PC-3 (cell line): ENCODE measurements at places on chromosomes 12 and 14. TPM values are rescaled to one million over a fixed set of nuclear protein-coding genes. Genes with fewer than 3 reads are reported as not detected.

DNA sequence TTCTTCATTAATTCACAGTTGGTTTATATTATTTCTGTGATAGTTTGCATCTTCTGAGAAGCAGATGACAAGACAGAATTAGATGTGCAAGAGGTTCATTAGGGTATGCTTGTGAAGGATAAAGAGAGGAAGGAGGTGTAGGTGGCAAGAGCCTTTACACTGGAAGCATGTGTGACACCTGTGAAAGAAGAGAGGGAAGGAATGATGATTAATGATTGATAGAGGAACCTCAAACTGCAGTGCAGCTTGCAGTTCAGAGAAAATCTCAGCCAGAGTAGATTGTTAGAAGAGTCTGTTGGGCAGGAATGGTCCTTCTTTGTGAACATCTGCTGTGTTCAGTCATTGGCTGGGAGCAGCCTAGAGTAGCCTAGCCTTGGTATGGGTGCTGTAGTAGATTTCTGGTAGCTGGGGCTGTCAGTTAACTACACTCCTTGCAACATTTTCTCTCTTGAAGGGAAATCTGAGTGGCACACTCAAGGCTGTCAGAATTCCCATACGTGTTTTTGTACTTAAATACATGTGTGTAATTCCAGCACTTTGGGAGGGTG is 9.0 kb downstream of the RCOR1 start:
- DNase-seq, result no peak

DNA sequence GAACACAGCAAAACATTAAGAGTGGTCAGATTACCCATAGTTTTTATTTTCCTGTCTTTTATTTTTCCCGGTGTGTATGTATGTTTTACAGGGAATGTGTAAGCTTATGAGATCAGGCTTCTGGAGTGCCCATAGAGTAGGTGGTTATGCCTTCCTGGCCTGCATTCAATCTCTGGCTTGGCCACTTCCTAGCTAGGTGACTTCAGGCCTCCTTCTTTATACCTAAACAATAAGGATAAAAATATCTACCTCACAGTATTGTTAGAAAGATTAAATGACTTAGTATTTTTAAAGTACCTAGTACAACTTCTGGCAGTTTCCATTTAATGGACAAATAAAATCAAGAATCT is 42.4 kb downstream of the ITPR2 start:
- DNase-seq, result peak; percentile 47

- no peak for DNase-seq
Observed at GRCh38 chr14:61502459-61503093, 181.2 kb downstream of the PRKCH start.

DNA sequence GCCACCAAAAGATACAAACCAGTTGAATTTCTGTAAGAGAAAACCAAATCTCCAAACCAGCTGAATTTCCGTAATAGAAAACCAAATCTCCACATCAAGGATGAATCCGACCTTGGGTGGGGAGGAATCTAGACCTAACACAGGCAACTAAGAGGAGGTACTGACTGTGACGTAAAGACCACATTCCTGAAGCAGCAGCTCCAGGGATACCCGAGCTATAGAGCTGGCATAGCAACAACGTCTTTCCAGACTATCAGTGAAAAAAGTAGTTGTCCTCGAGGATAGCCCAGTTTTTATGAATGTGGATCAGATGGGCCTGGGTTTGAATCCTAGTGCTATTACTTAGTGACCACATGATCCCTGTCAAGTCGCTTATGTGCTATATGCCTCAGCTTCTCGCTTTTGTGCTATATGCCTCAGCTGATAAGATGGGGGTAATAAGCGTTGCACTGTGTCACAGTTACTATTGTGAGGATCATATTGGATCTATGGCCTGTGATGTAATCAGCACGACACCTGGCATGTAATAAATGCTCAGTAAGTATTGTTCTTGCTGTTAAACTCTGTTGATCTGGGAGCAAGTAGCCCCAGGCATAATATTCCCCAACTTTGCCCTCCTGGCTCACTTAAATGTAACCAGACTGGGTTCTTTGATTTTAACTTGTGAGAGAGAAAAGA is 113.8 kb downstream of the EGLN3 start:
- DNase-seq, result no peak

- DNase-seq, result peak; percentile 84
Observed at GRCh38 chr14:88013750-88014349, 8.9 kb downstream of the GPR65 start.

GRCh38 chr14:89351516-89352404 is 65.3 kb downstream of the FOXN3 start:
- no peak for DNase-seq

DNA sequence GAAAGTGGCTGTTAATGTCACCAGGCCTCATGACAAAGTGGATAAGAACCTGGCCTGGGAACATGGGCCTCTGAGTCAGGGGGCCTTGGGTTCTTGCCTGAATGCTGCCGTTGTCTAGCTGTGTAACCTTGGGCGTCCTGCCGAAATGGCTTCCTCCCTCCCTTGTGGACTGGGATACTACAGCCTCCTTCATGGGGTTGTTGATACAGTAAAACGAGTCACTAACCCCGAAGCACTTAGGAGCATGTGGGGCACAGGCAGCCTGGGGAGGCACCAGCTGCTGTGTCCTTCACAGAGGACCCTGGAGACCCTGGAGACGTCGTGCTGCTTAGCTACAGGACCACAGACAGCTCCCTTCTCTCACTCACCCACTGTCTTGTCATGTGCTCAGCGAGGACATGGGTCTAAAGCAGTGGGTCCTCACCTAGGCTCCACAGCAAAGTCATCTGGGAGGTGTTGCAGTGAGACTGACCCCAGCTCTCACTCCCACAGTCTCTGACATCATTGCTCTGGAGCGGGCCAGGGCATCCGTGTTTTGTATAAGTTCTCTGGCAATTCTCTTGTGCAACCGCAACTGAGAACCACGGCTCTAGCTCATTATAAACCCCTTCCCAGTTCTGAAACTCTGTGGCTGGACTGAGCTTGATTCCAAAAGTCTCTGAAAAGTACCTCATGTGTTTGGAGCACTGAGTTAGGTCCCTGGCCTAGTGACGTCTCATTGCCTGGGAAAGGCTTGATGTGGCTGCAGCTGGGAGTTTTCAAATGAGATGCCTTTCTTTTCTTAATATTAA is 42.1 kb downstream of the SERPINA3 start:
- DNase-seq, result no peak

DNA sequence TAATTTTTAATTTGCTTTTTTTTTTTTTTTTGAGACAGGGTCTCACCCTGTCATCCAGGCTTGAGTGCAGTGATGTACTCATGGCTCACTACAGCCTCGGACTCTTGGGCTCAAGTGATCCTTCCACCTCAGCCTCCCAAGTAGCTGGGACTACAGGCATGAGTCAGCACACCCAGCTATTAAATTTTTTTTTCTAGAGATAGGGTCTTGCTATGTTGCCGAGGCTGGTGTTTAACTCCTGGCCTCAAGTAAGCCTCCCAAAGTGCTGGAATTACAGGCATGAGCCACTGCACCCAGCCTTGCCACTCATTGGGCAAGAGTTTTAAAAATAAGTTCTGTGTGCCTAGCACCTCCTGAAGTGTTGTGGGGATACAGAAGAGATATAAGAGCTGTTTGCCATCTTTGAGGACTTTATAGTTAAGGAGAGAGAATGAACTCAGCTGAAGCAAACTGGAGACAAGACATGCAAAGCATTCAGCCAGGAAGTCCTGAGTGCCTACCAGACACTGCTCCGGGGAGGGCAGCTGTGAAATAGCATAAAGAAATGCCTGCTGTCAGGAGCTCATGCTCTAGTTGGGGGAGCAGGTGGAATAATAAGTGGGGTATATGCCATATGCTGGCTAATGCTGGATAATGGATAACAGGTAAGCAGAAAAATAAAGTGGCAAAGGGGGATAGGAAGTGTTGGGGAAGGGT is 15.0 kb upstream of the EMP1 start:
- DNase-seq, result no peak

GRCh38 chr12:94277426-94278000 is 129.1 kb downstream of the PLXNC1 start:
- DNase-seq, result no peak

DNA sequence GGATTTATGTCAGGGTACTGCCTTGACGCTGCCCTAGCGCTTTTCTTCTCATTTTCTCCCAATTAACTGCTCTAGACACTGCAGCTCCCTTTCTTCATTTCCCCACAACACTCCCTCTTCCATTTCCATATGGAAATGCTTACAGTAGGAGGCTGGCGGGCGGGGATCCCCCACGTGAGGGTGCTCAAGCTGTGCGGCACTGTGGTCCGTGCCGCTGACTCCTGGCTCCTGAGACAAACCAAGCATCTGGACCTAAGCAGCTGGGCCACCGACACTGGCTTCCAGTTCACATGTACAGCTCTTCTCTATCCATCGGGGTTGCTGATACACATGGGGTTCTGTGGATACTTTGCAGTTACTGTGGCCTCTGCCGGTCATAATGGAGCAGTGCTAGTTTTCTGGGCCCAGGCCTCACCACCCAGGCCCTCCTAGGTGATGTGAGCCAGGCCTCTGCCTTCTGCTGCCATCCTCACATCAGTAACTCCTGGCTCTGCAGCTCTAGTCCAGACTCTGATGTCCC is 20.2 kb downstream of the TCHP start:
- no peak for DNase-seq

DNA sequence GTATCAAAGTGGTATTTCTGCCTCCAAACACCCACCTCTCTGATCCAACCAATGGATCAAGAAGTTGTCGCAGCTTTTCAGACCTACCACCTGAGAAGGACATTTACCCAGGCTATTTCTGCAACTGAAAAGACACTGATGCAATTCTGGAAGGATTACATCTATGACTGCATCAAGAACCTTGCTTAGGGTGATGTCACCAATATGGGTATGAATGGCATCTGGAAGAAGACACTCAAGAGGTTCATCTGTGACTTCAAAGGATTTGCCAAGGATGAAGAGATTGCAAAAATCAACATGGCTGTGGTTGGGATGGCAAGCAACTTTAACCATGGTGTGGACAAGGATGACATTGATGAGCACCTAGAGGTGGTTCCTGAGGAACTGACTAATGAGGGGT is 154.2 kb downstream of the PCNX1 start:
- DNase-seq, result no peak

- DNase-seq, result no peak
Observed at GRCh38 chr12:92581604-92582003, 121.2 kb upstream of the PLEKHG7 start.

- peak; percentile 25 for DNase-seq
Observed at GRCh38 chr12:65522956-65523860, 244.7 kb downstream of the MSRB3 start.

DNA sequence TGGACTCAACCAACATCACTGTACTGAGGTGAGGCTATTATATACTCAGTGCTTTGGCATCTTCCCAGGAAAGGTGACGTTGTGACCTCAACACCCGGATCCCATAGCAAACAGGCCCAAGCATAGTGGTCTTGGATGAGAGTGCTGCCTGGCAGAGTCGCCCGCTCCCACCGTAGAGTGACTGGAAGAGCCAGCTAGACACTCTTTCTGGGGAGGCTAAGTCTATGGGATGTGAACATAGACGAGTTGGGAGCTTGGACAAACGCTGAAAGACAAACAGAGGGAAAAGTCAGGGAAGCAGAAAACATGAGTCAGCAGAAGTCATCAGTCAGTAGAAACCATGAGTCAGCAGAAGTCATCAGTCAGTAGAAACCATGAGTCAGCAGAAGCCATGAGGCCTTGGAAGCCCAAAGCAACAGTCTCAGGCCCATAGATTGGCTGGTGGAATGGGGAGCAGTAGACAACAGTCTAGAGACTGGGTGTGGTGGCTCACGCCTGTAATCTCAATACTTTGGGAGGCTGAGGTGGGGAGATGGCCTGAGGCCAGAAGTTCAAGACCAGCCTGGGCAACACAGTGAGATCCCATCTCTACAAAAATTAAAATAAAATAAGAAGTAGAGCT is 66.4 kb upstream of the MAP1LC3B2 start:
- DNase-seq, result peak; percentile 98

GRCh38 chr12:22180705-22181104 is 134.7 kb downstream of the CMAS start:
- DNase-seq, result no peak

- DNase-seq, result no peak
Observed at GRCh38 chr12:118290130-118290529, 82.6 kb downstream of the TAOK3 start.

DNA sequence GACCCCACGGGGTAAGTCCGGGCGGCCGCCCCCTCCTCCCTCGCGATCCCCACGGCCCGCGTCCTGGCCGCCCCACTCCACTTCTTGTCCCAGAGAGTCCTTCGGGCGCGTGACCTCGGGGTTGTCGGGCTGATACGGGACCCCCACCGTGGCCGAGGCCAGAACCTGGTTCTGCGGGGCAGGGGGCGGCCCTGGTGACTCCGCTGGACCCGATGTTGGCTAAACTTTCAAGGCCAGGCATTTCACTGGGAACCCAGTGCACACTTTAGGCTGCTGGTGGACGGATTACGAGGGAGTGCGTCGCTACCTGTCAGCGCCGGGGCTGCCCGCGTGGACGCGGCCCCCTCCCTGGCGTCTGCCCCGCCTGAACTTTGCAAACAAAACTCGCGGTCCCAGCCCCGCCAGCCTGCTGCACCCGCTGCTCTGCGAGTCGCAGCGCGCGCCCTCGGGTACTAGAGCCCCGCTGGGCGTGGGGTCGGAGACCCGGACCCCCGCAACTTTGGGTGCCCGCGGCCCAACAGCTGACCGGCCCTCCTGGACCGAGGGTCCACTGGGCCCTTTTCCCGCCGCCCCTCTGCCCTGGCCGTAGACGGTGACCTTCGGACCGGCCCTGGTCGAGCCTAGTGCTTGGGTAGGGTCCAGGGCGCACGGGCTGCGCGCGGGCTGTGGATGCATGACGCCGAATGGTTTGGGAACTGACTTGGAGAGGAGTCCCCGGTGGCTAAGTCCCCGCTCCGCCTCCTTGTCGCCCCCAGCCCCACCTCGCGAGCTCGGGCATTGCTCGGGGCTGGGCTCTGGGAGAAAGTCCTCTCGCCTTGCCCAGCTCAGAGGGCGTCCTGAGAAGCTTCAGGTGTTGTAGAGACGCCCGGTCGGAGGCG is 624 bp downstream of the RIN3 start:
- DNase-seq, result no peak

DNA sequence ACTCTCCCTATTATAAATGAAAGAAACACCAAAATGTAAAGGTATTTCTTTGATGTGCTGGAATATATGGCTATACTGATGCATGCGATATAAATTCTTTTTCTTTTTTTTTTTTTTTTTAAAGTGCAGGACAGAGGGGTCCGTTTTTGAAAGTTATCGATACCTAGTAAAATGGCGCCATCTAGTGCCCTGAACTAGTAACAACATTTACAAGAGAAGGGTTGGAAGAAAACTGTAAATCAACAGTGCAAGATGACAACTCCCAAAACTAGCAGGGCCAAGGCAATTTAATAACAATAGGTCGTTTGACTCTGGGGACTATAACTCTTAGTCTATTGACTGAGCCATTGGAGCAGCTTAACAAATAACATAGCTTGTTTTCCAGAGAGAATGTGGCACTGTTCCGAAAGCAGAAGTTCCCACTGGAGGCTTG is 137.7 kb downstream of the SPTSSA start:
- peak; percentile 67 for DNase-seq

GRCh38 chr12:54420766-54421144 is 1.7 kb upstream of the ITGA5 start:
- DNase-seq, result no peak

- DNase-seq, result no peak
Observed at GRCh38 chr12:27936196-27936595, 36.3 kb downstream of the PTHLH start.

The SIX4 gene
- total RNA-seq, result 29.2 and 33.2 TPM in 2 replicates

The TBC1D30 gene
- total RNA-seq, result 16.8 and 36.1 TPM in 2 replicates

The NUAK1 gene
- total RNA-seq, result 9.8 and 11.0 TPM in 2 replicates

The SERPINA12 gene
- total RNA-seq, result not detected in 2 replicates

The CRADD gene
- 11.4 and 12.5 TPM in 2 replicates for total RNA-seq

The INSM2 gene
- 0.07 TPM in 1 of 2 replicates, not detected in the other for total RNA-seq

The OAS2 gene
- 5.8 and 10.5 TPM in 2 replicates for total RNA-seq

The PPP1R1A gene
- not detected in 2 replicates for total RNA-seq

The CAPZA3 gene
- not detected in 2 replicates for total RNA-seq
